Stimulated activated CD4-positive, alpha-beta T cell treated with anti-CD3 and anti-CD28 coated beads, TNF-alpha, amount 100 ng/mL, for 24 hours (primary cell): ENCODE measurements at places on chromosomes 13 and 19.

- DNase-seq, result no peak
Measured at GRCh38 chr13:94327318-94327717, 152.2 kb downstream of the DCT start.

- no peak for DNase-seq
Measured at GRCh38 chr13:59721926-59722910, 441.5 kb downstream of the DIAPH3 start.

- DNase-seq, result no peak
Measured at GRCh38 chr13:102333320-102334198, 68.3 kb downstream of the FGF14 start.

- DNase-seq, result no peak
Measured at GRCh38 chr13:32893176-32893575, 123.0 kb upstream of the KL start.

DNA sequence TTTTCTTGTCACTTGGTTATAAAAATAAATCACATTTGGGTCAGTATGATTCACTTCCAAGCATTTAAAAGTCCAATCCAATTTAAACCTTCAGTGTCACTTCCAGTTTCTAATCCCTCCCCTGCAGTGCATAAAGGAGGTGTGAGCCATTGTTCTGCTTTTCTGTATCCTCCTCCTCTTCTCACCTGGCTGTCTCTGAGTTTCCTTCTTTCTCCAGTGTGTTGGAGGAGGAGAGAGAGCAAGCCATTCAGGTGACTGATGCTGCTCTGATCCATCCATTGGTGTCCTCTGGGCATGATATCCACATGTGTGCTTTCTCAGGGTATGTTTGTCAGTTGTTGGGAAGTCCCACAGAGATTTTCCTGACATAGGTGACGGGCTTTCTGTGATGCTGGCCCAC, 1.2 kb downstream of the NUDT15 start:
- no peak for DNase-seq
